ENCODE measurements at places on chromosomes 2 and 18.
A peak's percentile ranks its signal among the peaks of the same experiment; 100 is the strongest.

DNA sequence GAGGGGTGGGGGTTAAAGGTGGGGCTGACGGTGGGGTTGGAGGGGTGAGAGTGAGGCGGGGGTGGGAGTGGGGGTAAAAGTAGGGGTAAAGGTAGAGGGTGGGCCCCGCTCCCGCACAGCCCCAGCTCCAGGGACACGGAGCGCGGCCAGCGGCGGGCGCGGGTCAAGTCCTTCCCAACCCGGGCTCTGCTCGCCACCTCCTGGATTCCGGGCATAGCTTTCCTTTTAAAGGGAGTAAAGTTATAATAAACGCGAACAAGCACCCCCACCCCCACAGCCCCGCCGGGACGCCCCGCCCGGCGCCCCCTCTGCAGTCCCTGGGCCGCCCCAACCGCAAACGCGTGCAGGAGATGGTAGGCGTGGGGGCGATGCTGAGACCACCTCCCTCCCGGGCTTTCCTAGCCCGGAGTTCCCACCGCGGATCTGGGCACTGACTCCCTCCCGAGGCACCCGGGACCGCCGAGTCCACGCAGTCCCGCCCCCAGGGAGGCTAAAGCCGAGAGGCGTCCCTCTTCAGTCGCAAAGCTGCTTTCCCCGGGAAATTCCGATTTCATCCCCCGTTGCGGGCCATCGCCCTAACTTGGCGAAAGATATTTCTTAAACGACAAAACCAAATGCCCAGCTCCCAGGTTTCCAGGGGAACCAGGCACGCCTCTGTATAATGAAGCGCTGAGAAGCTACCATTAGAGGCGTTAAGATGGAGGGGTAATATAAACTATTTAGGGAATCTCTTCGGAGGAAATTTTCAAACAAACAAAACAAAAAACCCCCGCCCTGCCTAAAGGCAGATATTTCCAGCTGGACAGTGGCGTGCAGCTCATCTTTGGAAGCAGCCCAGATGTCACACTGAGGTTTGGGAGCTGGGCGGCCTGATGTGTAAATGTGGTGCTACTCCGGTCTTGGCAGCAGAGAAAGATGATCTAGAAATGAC lies at the start of gene LIMS2:
Gene LIMS2 (minus strand): TSS at position 200 of the 931 bp plus-strand sequence. CDS start 506 bp downstream, outside the sequence.
- DNase-seq, result no peak

DNA sequence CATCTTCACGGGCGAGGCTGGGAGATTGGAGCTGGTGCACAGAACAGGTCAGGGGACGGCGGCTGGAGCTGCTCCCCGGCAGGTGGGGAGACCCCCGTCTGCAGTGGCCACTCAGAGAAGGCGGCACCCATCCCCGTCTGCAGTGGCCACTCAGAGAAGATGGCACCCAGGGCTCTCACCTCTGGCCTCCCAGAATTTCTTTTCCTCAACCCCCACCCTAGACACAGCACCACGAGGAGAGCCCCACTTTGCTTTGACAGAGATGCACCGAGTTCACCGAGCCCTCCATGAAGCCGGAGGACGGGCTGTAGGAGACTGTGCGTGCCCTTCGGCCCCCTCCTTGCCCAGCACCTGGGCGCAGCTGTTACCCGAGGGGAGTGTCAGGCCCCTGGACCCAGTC lies 201.6 kb upstream of the SALL3 start:
- no peak for DNase-seq

DNA sequence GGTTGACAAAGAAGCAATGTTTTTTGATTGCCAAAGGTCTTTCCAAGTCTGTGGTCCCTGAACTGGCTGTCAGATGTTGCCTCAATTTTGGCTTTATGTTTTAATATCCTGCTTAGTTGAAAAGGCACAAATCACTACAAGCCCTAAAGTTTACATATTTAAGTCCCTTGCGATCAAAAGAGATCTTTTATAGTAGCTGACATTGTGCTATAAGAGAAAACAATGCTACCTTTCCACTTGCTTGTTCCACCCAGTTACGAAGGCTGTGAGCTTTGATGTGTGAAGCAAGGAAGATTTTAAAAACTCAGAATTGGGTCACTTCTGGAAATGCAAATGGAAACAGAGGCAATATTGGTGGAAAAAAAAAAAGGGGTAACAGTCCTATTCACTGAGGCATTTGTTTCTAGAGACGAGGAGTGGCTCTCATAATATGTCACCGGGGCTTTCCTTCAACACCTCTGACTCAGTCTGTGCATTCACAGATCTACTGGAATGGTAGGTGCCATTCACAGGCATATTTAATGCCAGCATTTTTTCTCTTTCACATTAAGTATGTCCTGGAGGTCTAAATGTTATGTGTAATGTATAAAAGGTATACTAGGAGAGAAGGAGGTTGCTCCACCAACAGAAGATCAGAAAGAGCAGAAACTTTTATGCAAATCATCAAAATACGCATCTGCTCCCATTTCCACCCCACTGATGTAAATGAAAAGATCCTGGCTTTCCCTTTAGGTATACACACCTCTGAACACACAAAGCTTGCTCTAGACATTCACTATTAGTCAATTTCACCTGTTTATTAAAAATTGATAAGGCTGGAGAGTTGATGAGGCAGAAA lies 91.8 kb downstream of the TGIF1 start:
- DNase-seq, result no peak

DNA sequence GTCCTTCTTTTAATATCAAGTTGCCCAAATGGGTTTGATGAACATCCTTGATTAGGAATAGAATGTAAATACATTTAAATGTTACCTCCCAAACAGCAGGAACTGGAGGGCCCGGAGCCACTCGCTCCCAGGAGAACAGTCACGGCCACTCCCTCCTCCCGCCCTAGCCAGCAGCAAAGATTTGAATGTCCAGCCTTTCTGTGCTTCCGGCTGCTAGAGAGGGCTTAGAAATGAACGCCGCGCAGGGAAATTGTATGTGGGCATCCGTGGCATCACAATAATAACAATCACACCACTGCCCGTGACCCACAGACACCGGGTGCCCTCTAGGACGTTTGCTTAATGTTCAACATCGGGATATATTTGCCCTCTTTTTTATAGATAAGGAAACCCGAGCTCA lies 164.9 kb upstream of the SALL3 start:
- no peak for DNase-seq

GRCh38 chr18:12231040-12231882 lies 22.9 kb upstream of the CIDEA start:
- DNase-seq, result no peak

- DNase-seq, result no peak
Observed at GRCh38 chr18:34281290-34281689, 56.6 kb upstream of the NOL4 start.

DNA sequence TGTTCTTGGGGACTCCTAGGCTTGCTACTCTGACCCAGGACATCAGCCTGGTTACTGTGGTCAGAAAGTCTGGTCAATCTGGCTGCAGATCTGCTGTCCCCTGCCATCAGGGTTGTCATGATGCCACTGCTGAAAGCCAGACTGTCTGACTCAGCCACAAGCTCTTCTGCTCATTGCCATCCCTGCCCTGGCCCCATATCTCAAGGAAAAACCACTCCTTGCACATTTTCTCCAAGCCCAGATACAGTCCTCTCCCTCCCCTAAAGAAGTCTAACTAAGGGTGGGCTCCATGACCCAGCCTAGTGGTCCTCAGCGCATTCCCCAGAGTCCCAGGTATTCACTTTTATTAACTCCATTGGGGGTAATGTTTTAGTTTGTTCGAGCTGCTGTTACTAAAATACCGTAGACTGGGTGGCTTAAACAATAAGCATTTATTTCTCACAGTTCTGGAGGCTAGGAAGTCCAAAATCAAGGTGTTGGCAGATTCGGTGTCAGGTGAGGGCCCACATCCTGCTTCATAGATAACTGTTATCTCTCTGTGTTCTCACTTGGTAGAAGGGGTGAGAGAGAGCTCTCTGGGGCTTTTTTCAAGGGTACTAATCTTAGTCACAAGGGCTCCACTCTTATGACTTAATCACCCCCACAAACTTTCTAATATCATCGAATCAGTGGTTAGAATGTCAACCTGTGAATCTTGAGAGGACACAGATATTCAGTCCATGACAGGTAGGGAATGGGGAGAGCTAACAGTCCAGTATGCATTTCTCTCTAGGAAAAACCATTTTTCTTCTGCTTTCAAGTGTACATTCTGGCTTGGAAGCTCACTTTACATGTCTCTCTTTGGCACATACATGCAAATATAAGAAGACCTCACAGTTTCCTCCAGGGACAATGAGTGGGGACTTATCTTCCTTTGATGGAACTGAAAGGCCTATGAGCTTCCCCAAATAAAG lies 94.8 kb upstream of the CXCR4 start:
- DNase-seq, result no peak

DNA sequence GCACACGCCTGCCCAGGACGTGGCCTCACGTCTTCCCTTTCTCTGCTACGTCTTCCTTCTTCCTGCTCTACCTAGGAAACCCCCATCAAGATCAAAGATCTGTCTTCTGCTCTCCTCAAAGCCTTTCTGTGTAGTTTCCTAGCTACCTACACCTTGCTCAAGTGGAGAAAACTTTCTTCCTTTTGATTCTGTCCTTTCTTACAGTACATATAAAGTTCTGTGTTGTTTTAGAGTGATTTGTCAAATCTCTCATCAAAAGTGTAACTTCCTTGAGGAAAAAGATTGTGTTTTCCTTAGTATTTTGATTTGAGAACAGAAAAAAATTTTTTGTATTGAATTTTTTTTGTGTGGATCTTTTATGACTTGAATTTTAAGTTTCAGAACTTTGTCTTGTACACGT lies 17.8 kb downstream of the SETBP1 start:
- no peak for DNase-seq

DNA sequence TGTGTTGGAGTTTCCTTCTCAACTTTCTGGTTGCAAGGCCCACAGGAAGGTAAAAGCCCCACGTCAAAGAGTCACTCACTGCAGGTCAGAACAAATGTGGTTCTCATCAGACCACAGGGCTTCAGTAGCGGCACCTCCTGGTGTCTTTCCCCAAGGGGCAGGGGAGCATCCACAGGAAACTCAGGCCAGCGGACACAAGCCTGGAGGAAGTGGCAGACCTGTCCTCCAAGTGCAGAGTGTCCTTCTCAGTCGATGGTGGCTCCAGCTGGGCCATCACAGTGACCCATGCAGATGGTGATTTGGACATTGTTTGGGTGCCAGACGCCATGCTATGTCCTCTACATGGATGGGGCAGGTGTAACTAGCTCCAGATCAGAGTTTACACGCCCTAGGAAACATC lies 84.9 kb downstream of the ACKR3 start:
- no peak for DNase-seq

GRCh38 chr2:82215212-82215611 lies 1910.7 kb upstream of the LRRTM1 start:
- no peak for DNase-seq

DNA sequence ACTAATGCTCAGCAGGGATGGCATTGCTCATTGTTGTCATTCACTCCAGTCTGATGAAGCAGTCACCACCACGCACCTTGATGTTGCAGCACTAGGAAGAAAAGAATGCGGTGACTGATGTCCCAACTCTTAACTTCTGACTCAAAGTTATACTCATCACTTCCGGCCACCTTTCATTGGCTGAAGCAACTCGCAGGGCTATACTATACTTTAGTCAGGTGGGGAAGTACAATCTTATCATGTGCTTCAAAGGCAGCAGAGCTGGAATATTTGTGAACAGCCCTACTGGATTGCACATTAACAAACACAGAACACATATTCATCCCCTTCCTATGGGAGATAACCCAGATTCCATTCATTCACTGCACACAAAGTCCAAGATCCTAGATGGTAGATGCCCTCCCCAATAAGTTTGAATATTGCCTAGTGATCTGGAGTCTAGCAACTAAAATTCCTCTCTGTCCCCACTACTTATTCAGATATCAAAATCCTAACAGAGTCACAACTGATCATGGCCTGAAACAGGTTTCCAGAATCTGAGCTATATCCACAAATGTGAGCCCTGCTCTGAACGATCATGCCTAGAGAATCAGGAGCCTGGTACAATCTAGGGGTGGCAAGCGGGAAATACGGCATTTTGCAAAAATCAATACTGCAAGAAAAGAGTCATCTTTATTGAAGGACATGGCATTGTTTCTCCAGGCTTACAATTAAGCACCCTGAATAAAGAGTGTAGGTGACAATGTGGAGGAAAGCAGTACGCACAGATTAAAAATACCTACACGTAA lies 3.4 kb upstream of the SPATS2L start:
- no peak for DNase-seq

GRCh38 chr2:144030791-144031190 lies 489.1 kb downstream of the ZEB2 start:
- peak; percentile 14 for DNase-seq

Measured in anterior cingulate cortex (tissue), 58 donors.